ENCODE measurements at places on chromosomes 5 and 9.

GRCh38 chr5:146947181-146947941, 68.8 kb upstream of the PPP2R2B start:
- peak; percentile 29 for DNase-seq

DNA sequence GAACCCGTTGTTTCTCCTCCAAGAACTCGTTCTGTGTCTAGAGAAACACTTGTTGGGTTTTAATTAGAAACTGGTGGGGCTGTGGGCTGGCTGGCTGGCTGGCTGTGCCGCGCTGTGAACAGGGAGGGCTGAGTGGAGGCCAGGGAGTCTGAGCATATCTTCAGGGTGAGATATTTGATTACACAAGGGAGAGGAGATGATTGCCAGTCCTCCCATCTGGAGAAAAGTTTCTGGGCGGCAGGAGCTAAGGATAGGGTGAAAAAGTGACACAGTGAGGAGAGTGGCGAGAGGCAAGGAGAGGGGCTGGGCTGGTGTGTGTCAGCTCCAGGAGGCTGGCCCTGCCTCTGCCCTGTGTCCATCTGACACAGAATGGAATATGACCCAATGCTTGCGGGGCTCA, 63.0 kb downstream of the GDNF start:
- no peak for DNase-seq

DNA sequence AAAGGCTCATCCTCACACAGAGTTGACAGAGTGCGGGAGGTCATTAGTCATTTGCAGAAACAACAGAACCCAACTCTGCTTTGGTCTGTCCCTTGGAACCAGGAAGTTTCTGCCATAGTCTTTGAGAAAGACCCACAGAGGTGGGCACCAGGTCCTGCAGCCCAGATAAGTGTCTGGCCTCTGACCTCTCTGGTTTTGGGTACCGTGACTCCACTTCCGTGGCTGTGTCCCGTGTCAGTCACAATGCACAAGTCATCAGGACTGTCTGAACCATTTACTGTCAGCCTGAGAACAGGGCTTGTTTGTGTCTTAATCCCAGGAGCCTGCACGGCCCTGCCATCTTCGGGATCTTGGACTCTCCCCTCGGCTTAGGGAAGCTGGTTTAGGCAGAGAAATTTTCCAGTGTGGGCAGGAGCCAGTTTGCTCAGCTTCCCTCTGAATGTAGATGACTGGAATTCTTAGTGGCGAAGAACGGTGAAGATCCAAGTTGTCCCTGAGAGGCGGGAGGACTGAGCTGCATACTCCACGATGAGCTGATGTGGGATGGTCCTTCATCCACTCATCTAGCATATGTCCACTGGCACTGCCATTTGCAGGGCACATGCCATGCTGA, 11.9 kb downstream of the GSN start:
- DNase-seq = peak; percentile 8

DNA sequence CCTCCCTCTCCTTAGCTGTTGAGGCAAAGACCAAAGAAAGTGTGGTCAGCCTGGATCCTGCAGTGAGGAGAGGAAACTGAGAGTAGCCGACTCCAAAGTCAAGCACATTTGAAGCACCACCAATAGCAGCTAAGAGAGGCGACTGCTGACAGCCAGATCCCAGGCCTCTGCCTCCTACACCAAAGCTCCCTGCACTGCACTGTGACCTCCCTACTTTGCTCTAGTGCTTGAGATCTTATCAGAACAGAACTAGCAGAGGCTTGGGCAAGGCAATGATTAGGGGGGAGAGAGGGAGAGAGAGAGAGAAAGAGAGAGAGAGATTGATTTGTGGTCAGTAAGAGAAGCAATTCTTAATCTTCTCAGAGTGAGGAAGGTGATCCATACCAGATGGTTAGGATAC, 216.3 kb downstream of the CDK5RAP2 start:
- no peak for DNase-seq

- DNase-seq = no peak
Measured at GRCh38 chr9:122262073-122262472, 2.6 kb downstream of the RBM18 start.

DNA sequence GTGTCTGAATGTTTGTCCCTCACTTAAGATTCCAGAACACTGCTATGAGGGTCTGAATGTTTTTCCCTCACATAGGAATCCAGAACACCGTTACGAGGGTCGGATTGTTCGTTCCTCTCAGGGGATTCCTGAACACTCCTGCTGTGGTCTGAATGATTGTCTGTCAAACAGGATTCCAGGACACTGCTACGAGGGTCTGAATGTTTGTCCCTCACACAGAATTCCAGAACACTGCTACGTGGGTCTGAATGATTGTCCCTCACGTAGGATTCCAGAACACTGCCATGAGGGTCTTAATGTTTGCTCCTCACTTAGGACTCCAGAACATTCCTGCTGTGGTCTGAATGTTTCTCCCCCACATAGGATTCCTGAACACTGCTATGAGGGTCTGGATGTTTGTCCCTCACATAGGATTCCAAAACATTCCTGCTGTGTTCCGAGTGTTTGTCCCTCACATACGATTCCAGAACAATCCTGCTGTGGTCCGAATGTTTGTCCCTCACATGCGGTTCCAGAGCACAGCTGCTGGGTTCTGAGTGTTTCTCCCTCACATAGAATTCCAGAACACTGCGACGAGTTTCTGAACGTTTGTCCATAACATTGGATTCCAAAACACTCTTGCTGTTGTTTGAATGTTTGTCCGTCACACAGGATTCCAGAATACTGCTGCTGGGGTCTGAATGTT, 199.5 kb downstream of the FOXD4L6 start:
- DNase-seq = no peak

DNA sequence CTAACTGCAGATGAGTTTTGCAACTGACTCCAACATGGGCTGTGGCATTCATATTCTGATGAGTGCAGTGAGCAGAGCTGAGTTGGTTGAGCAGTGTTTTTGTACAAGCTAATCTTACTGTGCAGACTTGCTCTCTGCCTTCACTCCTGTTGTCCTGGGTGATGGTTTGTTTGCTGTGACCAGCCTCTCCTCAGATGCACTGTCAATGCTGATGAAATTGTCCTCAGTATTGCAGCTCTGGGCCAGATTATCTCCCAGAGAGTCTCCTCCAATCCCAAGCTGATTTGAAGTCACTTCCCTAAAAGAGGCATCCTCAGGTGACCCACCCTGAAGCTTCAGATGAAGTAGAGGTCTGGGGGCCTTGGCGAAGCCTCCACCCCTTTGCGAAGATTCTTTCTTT, 581.8 kb downstream of the ACTL7B start:
- DNase-seq = no peak

GRCh38 chr5:95358848-95359247, 32.3 kb upstream of the FAM81B start:
- DNase-seq = no peak

DNA sequence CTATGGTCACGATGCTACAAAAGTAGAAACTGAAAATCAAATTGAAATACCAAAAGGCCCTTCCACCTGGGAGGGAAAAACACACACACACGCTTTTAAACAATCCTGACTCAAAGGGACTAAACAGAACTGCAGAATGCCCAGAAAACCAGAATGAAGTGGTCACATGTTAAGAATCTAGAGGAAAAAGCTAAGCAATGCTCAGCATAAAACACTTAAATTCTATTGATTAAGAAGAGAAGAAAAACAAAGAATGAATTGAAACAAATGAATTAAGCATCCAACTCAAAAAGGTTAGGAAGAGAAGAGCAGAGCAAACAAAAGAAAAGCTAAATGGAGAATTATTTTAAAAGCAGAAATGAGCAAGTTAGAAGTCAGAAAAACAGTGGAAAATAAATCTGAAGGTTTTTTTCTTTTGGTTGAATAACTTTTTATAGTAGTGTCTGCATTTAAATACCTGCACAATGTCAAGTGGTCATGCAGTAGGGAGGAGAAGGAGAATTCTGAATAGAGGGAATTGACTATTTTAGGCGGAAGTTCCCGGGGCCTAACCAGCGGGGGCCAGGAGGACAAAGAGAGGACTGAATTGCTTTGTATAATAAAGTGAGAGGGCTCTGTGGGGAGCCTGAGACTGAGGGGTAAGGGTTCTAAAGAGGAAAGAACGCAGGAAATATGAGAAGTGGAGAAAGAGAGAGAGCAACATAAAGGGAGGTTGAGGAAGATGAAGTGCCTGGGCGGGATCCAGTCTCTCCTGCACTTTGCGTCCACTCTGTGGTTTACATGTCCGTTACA, 146.8 kb downstream of the ATPSCKMT start:
- DNase-seq = no peak

GRCh38 chr9:129548571-129549135, 72.2 kb downstream of the C9orf50 start:
- no peak for DNase-seq

DNA sequence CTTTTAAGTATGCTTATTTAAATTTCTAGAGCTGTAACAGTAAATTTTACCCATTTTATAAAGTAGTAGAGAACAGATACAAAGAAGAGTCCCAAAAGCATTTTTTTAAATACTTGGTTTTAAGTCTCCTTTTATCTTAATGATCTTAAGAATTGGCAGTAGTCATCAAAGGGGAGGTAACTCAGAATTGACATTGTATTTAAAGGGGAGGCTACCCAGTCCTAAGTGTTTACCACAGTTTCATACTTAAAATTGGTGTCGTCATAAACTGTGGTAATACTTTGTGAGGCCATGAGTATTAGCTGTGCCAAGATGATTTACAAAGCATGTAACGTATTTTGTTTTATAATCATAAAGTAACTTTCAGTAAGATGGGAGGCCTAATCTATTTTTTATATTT, 14.8 kb downstream of the SLC25A46 start:
- DNase-seq = no peak

DNA sequence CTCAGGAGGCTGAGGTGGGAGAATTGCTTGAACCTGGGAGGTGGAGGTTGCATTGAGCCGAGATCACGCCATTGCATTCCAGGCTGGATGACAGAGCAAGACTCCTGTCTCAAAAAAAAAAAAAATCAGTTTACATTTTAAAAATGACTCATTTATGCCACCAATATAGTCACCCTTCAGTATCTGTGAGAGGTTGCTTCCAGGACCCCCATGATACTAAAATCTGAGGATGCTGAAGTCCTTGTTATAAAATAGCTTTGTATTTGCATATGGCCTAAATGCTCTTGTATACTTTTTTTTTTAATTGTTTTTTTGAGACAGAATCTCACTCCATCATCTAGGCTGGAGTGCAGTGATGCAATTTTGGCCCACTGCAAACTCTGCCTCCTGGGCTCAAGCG, 5.8 kb downstream of the OCLN start:
- DNase-seq = no peak

DNA sequence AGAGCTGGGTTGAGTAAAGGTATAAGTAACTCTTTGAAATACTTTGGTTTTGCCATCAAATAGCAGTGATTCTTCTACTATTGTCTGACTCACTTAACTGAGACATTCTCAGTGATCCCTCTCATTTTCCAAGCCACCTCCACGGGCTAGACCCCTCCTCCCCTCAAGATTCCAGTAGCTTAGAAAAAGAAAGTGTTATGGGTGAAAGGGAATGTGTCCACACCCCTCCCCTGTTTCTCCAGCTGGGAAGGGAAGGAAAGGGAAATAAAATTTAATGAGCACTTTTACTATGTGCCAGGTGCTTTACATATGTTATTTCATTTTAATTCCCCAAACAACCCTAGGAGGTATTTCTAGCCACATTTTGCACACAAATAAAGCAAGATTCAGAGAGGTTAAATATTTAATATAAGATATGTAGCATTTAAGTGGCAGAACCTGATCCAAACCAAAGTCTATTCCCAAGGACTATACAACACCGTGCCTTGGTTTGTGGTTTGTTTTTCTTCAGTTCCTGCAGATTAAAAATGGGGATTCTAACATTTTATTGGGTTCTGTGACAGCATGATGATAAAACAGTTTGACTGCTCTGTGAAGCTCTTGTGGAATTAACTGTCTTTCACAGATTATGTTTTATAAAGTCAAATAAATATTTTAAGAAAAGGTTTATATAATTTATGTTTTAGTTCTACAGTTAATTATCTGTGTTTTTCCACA, 135.9 kb downstream of the ZSWIM6 start:
- DNase-seq = peak; percentile 25

- DNase-seq = peak; percentile 7
Measured at GRCh38 chr9:109652971-109653370, 127.0 kb upstream of the PALM2AKAP2 start.

DNA sequence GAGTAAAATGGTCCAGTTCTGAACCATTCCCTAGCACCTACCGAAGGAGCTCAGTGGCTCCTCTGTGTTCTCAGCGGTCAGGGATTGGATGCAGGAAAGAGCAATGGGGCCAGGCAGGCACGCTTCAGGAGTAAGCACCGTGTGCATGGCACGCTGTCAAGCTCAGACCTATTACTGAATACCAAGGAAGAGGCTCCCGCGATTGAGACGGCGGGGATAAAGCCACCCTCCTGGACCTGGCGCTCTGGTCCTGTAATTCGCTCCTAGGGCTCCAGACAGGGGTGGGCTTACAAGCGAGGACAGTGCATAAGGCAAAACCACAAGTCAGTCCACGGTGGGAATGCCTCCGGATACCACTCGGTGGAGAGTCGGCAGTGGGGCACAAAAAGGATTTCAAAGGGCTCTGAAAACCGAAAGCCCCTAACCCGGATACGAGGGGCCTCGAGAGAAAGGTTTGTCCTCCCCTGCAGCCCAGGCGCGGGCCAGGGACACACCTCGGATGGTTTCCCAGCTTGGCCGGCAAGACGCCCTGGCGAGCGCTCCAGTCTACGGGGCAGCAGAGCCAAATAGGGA, 988 bp downstream of the OXCT1 start:
- peak; percentile 81 for DNase-seq

DNA sequence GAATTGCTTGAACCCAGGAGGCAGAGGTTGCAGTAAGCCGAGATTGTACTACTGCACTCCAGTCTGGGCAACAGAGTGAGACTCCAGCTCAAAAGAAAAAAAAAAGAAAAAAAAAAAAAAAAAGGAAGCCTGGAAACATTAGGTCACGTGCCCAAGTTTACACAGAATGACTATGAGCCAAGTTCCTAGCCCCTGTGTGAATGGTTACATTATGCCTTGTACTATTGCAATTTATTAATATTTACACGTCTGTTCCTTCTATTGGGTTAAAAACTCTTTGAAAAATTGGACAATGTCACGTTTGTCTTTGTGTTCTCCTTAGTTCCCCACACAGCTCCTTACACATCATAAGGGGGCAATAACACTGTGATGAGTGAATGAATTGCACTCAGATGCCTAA, 33.5 kb upstream of the SLC28A3 start:
- no peak for DNase-seq

DNA sequence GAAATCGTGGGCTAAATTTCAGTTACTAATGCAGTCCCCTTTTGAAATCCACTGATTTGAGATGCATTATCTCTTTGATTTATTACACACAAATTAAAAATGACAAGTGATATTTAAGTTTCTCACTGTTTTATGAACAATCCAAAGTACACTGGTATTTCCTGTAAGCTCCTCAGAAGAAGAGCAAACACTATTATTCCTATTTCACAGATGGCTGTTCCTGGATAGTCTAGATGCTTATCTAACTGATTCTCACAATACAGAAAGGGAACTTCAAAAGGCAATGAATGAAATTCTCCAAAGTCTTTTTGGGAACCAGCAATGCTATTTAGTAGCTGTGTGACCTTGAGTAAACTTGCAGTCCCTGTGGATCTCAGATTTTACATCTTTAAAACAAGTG, 404.7 kb upstream of the DAB2 start:
- no peak for DNase-seq

GRCh38 chr9:14344941-14345353, 31.0 kb upstream of the NFIB start:
- no peak for DNase-seq

Measured in eye (tissue), 1 donor.